Prostate gland (tissue), 2 donors: ENCODE measurements at places on chromosomes 1 and 21.

DNA sequence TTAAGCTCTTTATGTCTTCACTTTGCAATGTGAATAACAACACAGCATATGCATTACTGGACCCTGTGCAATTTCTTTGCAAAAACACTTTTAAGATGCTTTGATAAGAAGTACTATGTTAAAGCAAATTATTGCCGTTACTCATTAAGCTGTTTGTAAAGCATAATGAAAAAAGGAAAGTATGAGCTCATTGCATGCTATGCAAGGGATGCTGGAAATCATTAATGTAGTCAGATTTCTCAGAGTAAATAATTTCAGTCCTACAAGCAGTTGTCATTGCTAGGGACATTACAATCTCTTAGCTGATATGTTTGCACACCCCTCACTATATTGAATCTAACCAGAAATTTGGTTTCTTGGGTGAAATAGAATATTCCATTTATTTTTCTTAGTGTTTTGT lies 982.5 kb upstream of the ADGRL2 start:
- DNase-seq: no peak

DNA sequence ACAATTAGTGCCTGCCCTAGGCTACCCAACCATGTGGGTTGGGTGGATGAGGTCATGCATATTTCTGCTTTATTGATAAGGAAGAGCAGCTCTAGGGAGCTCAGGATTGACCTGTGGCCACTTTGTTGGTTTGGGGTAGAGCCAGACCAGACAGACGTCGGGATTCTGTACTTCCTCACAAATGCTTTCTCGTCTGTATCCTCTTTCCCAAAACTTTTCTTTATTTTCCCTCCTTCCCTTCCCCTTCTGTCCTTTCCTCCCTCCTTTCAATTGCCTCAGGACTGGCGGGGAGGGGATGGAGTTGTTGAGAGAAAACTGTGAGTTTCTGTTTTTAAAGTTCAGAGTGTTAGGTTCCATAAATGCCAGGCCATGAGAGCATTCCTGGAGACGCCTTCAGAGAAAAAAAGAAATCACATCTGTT lies 68.0 kb downstream of the UCK2 start:
- no peak for DNase-seq

DNA sequence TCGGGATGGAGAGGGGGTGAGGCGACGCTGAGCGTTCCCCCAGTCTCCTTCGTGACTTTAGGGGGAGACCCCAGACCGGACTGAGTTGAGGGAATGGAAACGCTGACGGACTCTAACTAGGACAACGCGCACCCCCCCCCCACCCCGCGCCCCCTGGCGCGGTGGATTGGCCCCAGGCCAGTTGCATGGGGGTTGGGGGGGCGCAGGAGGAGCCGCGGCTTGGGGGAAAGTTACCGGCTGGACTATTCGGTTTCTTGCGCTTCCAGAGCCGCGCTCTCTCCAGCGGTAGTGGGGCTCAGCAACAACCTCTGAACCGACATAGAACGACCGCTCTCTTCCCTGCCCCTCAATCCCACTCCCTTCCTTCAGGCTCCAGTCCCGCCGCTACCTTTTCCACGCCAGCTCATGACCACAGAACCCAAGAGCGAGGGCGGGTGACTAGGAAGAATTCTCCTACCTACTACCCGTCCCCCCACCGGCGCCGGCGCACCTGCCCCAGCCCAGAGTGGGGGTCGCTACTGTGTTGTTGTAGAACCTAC lies 694 bp downstream of the ZBTB7B start:
- no peak for DNase-seq

DNA sequence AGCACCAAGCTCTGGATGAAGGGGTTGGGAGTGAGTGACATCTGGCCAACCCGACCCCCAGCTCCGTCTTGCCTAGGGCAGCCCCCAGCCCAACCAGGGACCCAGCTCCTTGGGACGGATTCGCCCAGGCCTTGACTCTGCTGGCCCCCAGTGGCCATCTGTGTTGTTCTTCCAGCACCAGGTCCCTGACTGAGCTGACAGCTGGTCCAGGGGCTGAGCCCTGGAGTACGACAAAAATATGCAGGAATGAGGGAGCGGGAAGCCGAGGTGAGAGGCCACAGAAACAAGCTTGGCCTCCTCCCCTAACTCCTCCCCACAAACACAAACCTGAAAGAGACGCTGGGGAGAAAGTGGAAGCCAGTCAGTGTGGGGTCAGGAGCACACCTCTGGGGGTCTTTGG lies 55.0 kb upstream of the PAX7 start:
- DNase-seq: peak; percentile 28

DNA sequence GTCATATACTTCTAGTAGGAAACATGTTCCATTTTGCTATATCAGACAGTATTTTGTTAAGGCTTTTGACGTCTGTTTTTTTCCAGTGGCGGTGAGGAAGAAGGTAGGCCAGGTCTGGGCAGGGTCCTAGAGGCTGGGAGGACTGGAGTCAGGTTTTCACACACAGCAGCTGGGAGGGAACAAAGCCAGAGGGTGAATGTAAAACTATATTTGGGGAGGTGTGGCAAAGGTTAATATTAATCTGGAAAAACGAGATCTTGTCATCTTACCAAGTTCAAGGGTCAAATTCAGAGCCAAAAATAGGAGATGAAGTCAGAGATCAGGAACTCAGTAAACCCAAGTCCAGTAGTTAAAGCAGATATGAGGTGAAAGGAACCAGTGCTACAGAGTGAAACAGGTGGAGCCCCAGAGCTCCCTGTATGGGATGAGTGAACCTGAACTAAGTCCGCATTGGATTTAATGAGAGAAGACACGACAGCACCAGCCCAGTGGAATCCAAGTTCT lies 10.7 kb upstream of the OTUD7B start:
- no peak for DNase-seq

DNA sequence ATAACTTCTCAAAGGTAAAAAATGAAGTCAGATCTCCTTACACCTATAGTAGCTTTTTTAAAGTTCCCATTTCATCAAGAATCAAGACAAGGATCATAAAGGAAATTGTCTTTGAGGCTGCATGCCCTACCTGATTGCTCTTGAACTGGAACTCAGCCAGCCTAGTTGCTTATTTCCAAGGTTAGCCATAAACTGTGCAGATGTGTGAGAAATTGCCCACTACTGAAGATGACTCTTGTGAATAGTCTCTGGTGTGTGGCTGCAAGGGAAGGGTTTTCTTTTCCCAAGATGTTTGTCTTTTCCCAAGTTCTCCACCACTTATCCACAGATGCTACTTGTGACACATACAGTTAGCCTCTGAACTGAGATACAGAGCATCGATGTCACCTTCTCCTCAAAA lies 81.7 kb upstream of the DUSP10 start:
- DNase-seq: no peak

DNA sequence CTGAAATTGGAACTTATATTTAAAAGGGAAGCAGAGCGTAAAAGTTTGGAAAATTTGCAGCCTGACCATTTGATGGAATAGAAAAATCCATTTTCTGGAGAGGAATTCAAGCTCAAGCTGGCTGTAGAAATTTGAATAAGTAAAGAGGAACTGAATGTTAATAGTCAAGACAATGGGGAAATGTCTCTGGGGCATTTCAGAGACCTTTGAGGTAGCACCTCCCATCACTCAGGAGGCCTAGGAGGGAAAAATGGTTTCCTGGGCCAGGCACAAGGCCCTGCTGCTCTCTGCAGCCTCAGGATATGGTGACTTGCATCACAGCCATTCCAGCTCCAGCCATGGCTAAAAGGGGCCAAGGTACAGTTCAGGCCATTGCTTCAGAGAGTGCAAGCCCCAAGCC lies 17.6 kb upstream of the TSHB start:
- DNase-seq: no peak

DNA sequence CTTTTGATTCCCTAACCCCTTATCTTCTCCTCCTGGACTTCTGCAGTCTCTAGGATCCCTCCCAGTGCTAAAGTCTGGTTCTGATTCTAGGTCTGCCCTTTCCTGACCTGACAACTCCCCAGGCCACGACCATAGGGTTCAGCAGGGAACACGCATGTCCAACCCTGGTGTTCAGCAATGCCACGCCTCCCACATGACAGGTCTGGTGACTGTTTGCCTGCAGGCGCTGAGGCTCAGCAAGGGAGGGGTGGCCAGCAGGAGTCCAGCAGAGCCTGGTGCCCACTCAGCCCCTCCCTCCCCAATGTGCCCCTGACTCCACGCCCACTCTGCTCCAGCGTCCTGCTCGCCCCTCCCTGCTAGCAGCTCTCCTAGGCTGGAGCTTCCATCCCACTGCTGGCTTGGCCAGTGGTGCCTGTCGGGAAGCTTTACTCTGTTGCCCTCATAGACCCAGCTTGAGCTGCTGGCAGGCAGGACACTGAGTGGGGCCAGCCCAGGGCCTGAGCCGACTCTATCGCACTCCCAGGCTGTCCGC lies 17.3 kb downstream of the SLC9A1 start:
- no peak for DNase-seq
